ENCODE measurements at places on chromosomes 12 and 14. TPM values are rescaled to one million over a fixed set of nuclear protein-coding genes. Genes with fewer than 3 reads are reported as not detected.

HOXC4 gene
- polyA plus RNA-seq, result 3.3 TPM

IFNG-AS1 gene
- not detected for polyA plus RNA-seq

PPP2R3C gene
- 10.3 TPM for polyA plus RNA-seq

ALDH2 gene
- 148 TPM for polyA plus RNA-seq

MGST1 gene
- polyA plus RNA-seq, result 69.9 TPM

DPPA3 gene
- polyA plus RNA-seq, result not detected

TIGAR gene
- 2.4 TPM for polyA plus RNA-seq

DIO3 gene
- 0.20 TPM for polyA plus RNA-seq

ZNF385A gene
- polyA plus RNA-seq, result 44.6 TPM

TAS2R9 gene
- polyA plus RNA-seq, result not detected

TDRD9 gene
- 0.39 TPM for polyA plus RNA-seq

IAPP gene
- polyA plus RNA-seq, result not detected

HSP90AA1 gene
- 194 TPM for polyA plus RNA-seq

All from esophagus (tissue), 2 donors.